ENCODE measurements at places on chromosomes 1 and 21.
A peak's percentile ranks its signal among the peaks of the same experiment; 100 is the strongest.

GRCh38 chr1:39695016-39695415, 3.8 kb upstream of the HPCAL4 start:
- no peak for DNase-seq

GRCh38 chr21:45555557-45556301, 13.5 kb upstream of the SLC19A1 start:
- peak; percentile 98 for DNase-seq

DNA sequence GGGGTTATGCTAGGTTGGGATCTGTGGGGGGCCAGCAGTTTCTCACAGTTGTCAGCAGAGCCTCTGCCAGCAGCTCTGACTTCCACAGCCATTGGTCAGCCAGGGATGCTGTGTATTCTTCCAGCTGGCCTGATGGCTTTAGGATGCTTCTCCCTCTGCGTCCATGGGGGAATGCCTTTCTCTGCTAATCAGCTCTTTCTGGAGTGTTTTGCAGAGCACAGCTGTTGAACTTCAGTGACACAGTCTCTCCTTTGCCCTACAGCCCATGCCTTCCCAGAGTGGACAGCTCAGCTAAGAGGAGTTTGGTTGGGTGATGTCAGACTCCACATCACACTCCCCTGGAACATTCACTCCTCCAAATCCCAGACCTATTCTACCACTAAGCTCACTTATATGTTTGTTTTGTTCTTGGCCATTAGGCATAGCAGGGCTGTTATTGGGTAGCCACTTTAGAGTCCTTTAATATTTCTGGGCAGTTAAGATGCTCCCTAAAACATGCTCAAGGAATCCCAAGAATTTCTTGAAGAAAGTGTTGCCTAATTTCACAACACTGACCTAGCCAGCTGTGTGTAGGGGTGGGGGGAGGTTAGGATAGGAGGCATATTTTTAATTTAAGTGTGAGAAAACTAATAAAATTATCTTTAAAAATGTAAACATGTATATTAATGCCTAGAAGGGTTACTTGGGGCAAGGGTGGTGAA, 75.3 kb upstream of the KIAA0040 start:
- DNase-seq: no peak

GRCh38 chr1:6471086-6471969, 5.4 kb upstream of the TNFRSF25 start:
- no peak for DNase-seq

DNA sequence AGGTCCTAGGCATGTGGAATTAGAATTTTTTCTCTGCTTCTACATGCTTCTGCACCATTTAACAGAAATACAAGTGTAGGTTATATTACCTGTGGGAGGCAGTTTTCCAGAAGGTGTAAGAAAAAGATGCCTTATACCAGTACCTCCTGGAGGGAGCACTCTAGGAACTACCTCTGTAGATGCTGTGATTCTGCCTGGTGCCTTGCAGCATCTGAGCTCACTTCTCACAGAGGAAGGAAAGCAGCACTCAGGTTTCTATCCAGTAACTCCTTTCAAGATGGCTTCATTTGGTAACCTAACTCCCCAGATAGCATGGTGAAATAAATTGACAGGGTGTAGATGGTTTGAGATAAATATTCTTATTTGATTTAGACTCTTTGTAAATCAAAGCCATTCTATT, 50.3 kb downstream of the GIPC2 start:
- DNase-seq: no peak

All from SK-N-SH (cell line).